NCI-H187 (cell line): ENCODE measurements at places on chromosomes 16 and 17.

DNA sequence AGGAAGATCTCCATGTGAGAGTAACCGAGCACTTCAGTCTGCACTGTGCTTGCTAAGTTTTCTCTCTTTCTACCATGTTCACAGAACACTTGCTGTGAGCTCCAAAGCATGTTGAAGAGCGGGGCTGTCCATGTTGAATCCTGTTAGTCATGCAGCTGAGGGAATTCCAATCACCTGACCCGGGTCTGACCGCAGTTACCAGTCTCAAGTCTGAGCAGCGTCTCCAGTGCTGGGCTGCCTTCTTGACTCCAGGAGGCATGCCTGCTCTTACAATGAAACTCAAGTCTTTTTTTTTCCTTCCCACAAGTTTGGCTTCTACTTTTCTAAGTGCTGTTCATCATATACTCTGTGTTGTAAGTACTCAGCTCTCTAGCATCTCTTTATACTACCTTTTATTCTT, 44.3 kb downstream of the HOXB1 start:
- no peak for DNase-seq

DNA sequence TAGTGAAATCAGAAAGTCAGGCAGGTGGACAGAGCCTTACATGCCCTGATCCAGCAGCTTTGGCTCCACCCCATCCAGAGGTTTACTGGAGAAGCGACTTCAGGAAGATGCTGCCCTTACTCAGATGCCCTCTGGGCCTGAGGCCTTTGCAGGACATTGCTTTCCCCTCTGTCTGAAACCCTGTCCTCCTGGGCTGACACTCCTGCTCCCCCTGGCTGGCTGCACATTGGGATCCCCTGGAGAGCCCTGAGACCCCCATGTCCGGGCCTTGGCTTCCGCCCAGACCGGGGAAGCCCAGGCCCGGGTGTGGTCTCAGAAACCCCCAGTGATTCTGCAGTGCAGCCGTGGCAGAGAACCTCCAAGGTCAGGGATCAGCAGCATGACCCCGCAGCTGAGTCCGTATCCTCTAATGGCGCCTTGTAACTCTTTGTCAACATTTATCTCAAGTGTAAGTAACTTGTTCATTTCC, 36.6 kb downstream of the BCO1 start:
- no peak for DNase-seq

DNA sequence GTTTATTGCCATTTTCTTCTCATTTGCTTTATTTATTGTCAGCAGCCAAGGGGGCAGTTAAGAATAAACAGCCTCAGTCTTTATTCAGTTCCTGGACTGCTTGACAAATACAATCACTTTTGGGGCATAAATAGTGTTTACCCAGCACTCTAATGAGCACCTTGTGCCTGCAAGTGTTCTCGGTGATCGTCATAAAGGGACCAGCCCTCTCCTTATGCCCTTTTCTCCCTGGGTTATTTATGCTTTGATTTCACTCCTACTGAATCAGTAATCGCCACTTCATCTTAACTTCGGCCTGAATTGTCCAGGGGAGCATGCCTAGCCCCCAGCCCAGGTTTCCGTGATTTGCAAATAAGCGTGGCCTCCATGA, 55.7 kb upstream of the CACNG5 start:
- no peak for DNase-seq

- DNase-seq, result no peak
Observed at GRCh38 chr17:79627184-79627765, 16.4 kb upstream of the RBFOX3 start.

DNA sequence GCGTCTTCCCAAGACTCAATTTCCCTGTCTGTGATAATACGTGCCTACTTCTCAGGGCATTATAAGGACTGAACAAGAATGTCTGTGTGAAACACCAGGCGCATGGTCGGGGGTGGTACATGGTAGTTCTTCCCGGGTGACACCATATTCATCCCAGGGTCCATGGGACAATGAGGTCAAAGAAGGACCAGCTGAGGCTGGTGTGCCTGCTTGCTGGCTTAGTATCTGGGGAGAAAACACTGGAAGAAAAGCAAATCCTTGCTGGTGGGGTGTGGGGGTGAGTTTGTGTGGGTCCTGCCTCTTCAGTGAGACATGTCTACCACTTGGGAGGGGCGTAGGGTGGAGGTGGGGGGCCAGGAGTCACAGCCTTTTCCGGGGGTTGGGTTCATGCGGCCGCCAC, 174.2 kb downstream of the RAB11FIP4 start:
- no peak for DNase-seq
